ENCODE measurements at places on chromosomes 11 and 22.

- no peak for DNase-seq
Observed at GRCh38 chr11:82871646-82872045, 28.6 kb downstream of the PRCP start.

DNA sequence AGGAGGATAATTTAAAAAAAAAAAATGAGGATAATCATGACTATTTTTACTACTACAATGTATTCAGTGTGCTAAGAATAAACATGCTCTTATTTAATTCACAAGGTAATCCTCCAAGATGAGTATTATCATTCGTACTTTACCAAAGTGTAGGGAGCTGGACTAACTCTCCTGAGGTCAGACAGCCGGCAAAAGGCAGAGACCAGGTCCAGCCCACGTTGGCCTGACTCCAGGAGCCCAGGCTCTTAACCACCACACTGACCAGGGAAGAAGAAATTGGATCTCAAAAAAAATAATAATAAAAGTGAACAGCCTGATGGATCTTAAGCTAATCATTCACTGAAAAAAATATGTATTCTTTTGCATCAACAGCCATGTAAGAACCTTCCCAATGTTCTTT, 25.2 kb downstream of the PLAAT3 start:
- DNase-seq: no peak

GRCh38 chr22:31248965-31249958, 37.2 kb downstream of the LIMK2 start:
- no peak for DNase-seq

DNA sequence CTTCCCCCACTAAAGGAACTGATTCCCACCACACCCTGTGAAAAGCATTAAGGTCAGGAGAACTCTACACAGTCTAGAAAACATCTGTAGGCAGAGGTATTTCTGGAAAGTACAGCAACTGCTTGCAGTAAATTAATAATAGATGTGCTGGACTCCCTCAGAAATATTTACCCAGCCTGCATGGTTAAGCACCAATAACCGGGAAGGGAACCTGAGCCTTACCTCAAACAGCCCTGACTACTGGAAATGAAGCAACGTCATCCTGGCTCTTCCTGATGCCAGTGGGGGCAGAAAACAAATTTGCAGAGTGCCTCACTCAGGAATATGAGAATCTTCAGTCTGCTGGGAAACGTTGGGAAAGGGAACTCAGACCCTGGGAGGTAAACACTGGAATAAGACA, 318.1 kb downstream of the TENM4 start:
- DNase-seq: no peak

GRCh38 chr11:75632450-75632849, 36.4 kb downstream of the MAP6 start:
- DNase-seq: no peak

DNA sequence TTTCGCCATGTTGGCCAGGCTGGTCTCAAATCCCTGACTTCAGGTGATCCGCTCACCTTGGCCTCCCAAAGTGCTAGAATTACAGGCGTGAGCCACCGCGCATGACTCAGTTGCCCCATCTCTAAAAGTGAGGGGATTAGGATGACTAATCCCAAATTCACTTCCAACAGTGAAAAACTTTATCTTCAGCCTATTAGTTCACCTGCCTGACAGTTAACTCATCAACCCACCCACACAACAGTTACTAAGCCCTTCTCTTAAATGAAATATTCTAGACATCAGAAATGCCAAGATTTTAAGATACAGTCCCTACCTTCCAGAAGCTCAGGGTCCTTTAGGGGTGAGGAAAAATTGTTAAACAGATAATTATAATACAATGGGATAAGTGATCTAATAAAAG, 2.0 kb upstream of the ANKRD42 start:
- DNase-seq: no peak

Measured in SIG-M5 (cell line).